A549 treated with AZD2906 at 1 μM for 4 hours (cell line): ENCODE measurements at places on chromosomes 12 and 14. TPM values are rescaled to one million over a fixed set of nuclear protein-coding genes. Genes with fewer than 3 reads are reported as not detected.

The RNU4-1 gene
- total RNA-seq: 97.7 TPM in 1 of 5 replicates, not detected in the others

The SERPINA9 gene
- total RNA-seq: 0.07 to 0.09 TPM in 2 of 5 replicates, not detected in the others

The CGRRF1 gene
- total RNA-seq: 18.4 to 21.4 TPM (median 19.0 TPM) in 5 replicates

The LRCOL1 gene
- not detected in 5 replicates for total RNA-seq

The CD163L1 gene
- 0.22 to 0.67 TPM (median 0.41 TPM) in 5 replicates for total RNA-seq

The PRMT5 gene
- 90.1 to 270 TPM (median 99.0 TPM) in 5 replicates for total RNA-seq

The OR4E2 gene
- not detected in 5 replicates for total RNA-seq

The KCTD10 gene
- total RNA-seq: 43.0 to 66.5 TPM (median 44.9 TPM) in 5 replicates

The ATP5F1B gene
- total RNA-seq: 838 to 914 TPM (median 893 TPM) in 5 replicates

The INHBC gene
- total RNA-seq: 0.05 to 0.06 TPM (median 0.05 TPM) in 3 of 5 replicates, not detected in the others

The PAPLN gene
- 4.6 to 5.1 TPM (median 4.6 TPM) in 5 replicates for total RNA-seq

The CCDC197 gene
- not detected in 5 replicates for total RNA-seq
